ENCODE measurements at places on chromosomes 5 and 9.

GRCh38 chr9:97276310-97276852, 31.1 kb upstream of the CCDC180 start:
- DNase-seq: no peak

DNA sequence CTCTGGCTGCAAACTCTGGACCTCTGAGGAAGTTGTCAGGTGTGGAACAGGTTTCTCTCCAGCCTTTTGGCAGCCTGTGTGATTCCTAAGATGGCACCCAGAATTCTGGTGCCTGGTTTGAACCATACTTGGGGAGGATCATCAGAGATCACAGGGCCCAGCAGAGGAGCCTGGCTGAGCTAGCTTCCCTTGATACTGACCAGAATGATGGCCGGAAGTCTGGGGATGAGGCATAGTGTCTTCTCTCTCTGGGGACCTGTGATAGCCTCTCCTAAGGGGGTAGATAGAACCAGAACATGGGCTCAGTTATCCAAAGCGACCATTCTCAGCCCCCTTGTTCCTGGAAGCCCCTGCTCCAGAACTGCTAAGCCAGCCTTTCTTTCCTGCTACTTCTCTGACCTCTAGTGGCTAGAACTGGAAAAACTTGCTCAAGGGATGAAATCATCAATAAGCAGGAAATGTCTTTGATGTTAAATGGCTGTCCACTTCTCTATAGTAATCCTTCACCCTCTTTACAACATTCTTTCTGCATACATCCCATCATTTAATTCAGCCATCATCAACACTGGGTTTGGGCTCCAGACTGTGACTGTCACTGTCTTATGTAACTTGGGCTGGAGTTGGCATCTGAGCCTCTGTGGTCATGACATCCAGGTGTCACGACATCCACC, 55.1 kb downstream of the C9orf152 start:
- peak; percentile 72 for DNase-seq

DNA sequence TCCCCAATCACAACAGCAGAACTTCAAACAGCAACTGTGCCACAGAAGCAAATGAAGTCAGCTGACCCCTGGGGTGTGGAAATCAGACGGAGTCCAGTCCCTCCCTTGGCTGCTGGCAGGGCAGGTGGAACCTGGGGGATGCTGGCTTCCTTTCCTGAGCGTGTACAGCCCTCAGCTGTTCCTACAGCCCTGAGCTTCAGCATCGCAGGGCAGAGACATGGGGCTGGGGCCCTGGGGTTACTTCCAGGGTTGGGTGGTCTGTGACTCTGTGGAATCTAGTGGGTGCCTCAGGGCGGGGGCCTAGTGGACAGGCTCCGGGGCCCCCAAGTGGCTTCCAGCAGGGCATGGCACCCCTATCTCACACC, 7.3 kb upstream of the RXRA start:
- DNase-seq: no peak

DNA sequence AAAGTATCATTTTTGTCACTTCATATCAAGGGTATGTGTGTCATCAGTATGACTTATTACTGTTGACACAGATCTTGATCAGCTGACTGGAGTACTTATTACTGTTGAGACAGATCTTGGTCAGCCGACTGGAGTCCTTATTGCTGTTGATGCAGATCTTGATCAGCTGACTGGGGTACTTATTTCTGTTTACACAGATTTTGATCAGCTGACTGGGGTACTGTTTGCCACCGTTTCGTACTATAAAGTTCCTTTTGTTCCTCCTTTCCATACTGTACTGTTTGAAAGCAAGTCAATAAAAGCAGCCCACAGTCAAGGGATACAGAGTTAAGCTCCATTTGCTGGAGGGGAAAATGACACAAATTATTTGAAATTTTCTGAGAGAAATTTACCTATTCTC, 347.3 kb downstream of the CDH12 start:
- no peak for DNase-seq

GRCh38 chr5:86526811-86527348, 90.9 kb upstream of the COX7C start:
- no peak for DNase-seq

- DNase-seq: no peak
Measured at GRCh38 chr5:64323591-64323990, 157.9 kb downstream of the RNF180 start.

DNA sequence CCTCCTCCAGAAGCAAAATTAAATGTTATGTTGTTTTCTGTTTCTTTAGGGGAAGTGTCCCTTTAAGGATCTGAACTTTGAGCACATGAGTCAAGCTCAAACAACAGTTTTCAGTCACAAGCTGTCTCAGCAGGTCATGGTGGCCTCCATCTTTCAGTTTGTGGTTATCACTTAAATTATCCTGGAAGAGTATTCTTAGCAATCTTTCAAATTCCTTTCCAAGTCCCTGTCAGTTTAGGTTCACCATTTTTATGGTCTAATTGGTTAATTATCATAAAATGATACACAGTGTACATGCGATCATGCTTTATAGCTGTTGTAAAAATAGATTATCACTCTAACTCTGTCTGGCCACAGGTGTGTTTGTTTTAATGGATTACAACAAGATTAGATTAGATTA, 43.1 kb upstream of the SELENOP start:
- DNase-seq: no peak

Measured in EL (cell line).